ENCODE measurements at places on chromosomes 13 and 19. TPM values are rescaled to one million over a fixed set of nuclear protein-coding genes. Genes with fewer than 3 reads are reported as not detected.
A peak's percentile ranks its signal among the peaks of the same experiment; 100 is the strongest.

IL17D gene
- polyA plus RNA-seq: not detected

ZNF66 gene
- 1.3 TPM for polyA plus RNA-seq

DNA sequence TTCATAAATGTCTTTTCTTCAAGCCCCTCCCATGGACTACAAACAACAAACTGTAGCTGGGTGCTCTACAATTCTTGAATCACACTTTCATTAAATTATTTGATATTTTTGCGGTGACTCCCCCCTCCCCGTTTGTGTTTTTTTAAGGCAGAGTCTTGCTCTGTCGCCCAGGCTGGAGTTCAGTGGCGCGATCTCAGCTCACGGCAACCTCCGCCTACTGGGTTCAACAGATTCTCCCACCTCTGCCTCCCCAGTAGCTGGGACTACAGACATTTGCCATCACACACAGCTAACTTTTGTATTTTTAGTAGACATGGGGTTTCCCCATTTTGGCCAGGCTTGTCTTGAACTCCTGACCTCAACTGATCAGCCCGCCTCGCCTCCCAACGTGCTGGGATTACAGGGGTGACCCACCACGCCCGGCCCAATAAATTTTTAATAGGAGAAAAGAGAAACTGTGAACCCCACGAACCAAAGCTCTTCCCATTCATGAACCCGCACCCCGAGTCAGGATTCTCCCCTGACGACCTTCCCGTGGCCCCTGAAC, 703 bp downstream of the ZNF506 start:
- no peak for DNase-seq
- H3K27ac ChIP-seq: peak overlapping the region; percentile 86
- no peaks in the 10 kb centered on the region for H3K27me3 ChIP-seq
- peak overlapping the region; percentile 87 for H3K4me3 ChIP-seq
- H3K4me1 ChIP-seq: no peaks in the 10 kb centered on the region

OR7D2 gene
- not detected for polyA plus RNA-seq

DNA sequence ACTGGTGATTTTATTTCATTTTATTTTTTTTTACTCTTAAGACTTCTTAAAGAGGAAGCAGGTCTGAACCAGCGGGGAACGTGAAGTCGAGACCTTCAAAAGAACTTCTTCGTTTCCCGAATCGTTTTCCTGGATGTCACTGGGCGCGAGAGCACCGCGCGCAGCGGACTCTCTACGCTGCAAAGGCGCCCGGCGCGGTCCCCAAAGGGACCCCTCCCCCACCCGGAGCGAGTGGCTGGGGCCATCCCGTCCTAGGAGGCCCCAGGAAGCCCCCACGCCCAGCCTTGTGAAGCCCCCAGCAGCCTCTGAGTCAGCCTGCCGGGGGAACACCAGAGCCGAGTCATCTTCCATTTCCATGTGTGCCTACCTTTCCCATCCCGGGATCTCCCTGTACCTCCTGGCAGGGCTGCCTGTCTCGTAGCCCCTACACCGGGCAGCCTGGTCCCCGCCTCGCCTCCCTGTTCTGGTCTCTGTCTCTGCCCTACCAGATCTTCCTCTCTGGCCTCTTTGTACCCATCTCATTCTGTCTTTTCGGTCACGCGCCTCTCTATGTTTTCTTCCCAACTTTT, 608 bp downstream of the CD70 start:
- DNase-seq: peak; percentile 60
- H3K27ac ChIP-seq: no peak overlapping the region
- H3K27me3 ChIP-seq: peaks cover 56% of the 10 kb centered on the region
- H3K36me3 ChIP-seq: no peaks in the 10 kb centered on the region

DNA sequence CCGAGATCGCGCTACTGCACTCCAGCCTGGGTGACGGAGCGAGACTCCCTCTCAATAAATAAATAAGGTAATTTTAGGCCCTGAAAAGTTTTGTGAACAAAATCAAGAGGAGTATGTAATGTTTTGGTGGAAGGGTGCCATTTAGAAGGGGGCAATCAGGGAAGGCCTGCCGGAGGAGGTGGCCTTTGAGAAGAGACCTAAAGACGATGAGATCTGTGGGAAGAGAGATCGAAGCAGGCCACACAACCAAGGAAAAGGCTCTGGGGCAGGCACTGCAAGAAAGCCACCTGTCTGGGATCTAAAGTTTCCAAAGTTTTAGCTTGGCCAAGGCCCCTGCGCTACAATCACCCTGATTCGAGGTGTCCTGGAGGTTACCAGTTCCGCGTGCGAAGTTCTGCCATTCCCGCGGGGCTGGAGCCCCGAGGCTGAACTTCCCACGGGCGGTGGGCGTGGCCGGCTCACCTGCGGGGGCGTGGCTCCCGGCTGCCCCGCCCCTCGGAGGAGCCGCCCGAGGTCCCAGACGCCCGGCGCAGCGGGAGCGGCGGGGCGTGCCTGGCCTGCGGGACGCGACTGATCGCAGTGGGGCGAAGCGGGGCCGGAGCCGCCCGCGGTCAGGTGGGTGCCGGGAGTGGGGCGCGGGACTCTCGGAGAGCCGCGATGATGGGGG, at the start of gene KLC3:
Gene KLC3, plus strand, starts transcription at position 519 of the 667 bp plus-strand sequence. CDS start 4,792 bp downstream, outside the sequence.
- H3K4me3 ChIP-seq: no peak within 1 kb of the TSS
- no peak for DNase-seq
- H3K4me1 ChIP-seq: peaks cover 11% of the 10 kb centered on the region
- H3K27ac ChIP-seq: no peak within 1 kb of the TSS
- peaks cover 4% of the 10 kb centered on the region for H3K27me3 ChIP-seq
- no peaks in the 10 kb centered on the region for H3K36me3 ChIP-seq

GIPC3 gene
- not detected for polyA plus RNA-seq

WASF3 gene
- not detected for polyA plus RNA-seq

DNA sequence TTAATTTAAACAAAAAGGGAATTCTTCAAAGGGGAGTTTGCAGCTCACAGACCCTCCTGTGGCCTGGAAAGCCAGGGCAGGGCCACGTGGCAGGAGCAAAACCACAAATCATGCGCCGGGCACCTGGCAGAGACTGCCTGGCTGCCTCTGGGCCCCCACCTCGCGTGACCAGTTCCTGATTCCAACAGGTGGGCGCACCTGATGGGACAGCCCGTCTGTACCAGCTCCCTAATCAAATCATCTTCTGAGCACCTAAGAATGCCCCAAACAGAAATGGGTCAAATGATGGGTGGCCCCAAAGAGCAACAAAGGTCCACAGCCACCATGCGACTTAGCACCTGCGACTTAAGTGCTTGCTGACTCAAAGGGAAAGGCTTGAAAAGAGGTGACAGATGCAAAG, 9.2 kb downstream of the TMTC4 start:
- DNase-seq: no peak
- H3K36me3 ChIP-seq: peaks cover 74% of the 10 kb centered on the region

GRCh38 chr19:49565261-49565660, 15.1 kb downstream of the NOSIP start:
- H3K27me3 ChIP-seq: no peaks in the 10 kb centered on the region
- H3K36me3 ChIP-seq: peaks cover 13% of the 10 kb centered on the region
- H3K27ac ChIP-seq: no peak overlapping the region

TEX101 gene
- polyA plus RNA-seq: not detected

SELENOV gene
- not detected for polyA plus RNA-seq

DKKL1 gene
- not detected for polyA plus RNA-seq

DNA sequence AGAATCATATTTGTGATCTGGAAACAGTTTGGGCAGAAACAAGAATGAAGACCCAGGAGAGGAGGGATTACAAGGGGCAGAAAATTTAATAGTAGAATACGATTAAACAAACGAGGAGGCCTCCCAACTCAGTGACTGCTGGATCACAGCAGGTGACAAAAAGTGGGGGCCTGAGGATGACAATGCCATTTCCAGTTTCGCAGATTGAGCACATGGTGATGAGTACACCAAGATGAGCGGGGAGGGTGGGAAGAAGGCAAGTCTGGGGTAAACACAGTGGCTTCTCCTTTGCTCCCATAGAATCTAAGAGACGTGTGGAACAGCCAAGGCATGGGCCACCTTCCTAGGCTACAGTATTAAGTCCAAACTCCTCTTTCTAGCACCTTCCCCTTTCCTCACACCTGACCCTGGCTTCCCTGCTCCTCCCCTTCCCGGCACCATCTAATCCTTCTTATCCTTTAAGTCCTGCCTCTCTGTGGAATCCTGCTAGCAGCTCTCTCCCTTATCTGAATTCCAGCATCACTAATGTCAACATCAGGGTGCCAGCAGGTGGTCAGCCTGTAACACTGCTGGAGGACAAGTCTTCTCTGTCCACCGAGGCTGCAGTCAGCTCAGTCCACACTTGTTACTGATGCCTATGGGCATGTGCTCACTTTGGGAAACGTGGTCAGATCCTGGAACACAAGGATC, 13.5 kb downstream of the ATP7B start:
- no peak overlapping the region for H3K27ac ChIP-seq
- no peaks in the 10 kb centered on the region for H3K36me3 ChIP-seq
- H3K4me1 ChIP-seq: peaks cover 10% of the 10 kb centered on the region
- no peak overlapping the region for H3K4me3 ChIP-seq
- no peak for DNase-seq
- H3K27me3 ChIP-seq: no peaks in the 10 kb centered on the region

DNA sequence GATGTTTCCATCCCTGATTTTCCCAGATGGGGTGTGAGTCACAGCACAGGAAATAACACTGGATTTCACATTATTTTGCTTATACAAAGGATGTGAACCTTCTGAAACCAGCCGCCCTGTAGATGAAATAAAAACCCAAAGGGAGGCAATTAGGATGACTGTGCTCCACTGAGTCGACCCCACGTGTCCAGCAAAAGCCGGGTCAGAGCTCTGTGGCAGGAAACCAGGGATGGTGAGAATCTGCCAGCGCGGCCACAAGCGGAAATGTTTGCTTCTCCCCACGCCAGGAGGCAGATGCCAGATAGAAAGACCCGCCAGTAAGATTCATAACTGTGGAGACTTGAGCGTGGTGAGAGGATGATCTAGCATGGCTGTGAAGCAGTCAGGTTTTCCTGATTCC, 764.4 kb downstream of the LIG4 start:
- no peak overlapping the region for H3K4me3 ChIP-seq
- no peaks in the 10 kb centered on the region for H3K4me1 ChIP-seq
- no peak overlapping the region for H3K27ac ChIP-seq

GRCh38 chr19:16969135-16969534, 57.5 kb downstream of the CPAMD8 start:
- DNase-seq: peak; percentile 73
- H3K4me3 ChIP-seq: no peak overlapping the region
- peaks cover 8% of the 10 kb centered on the region for H3K4me1 ChIP-seq
- no peaks in the 10 kb centered on the region for H3K36me3 ChIP-seq

DNA sequence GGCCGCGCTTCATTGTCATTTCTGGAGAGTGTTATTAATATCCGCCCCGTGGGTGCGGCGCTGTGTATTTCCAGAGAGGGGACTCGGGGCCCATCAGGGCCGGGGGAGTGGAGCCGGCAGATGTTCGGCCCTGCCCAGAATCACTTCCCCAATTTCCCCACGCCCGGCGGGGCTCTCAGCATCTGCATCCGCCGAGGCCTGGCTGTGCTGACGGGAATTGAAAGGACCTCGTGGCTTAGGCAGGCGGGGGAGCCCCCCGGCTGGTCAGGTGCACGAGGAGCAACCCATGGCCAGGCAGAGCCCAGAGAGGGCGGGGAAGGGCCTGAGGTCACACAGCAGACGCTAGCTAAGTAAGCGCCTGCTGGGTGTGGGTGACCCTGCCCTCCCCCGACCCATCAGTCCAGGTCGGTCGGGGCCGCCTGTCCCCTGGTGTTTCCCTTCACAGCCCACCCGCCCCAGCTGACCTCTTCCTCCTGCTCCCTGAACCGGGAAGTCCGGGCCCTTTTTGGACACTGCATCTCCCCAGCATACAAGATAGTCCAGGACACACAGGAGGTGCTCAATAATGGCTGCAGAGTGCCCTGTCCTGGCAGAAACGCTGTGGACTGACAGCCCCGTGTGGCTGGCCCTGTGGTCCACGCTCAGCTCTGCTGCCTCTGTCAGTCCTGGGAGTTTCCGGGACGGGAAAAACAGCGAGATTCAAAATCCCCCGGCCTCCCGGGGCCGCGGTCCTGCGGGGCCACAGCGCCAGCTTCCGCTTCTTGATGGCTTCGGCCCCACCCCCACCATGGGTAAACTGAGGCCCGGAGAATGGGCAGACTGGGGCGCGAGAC, 22.1 kb downstream of the ARID3A start:
- H3K36me3 ChIP-seq: peaks cover 14% of the 10 kb centered on the region
- H3K27me3 ChIP-seq: no peaks in the 10 kb centered on the region
- H3K27ac ChIP-seq: peak overlapping the region; percentile 70
- DNase-seq: peak; percentile 96
- H3K4me3 ChIP-seq: no peak overlapping the region

GRCh38 chr19:46766569-46767317, 20.5 kb upstream of the STRN4 start:
- H3K4me1 ChIP-seq: no peaks in the 10 kb centered on the region
- no peak overlapping the region for H3K4me3 ChIP-seq
- peak; percentile 63 for DNase-seq

SIX5 gene
- not detected for polyA plus RNA-seq

DNA sequence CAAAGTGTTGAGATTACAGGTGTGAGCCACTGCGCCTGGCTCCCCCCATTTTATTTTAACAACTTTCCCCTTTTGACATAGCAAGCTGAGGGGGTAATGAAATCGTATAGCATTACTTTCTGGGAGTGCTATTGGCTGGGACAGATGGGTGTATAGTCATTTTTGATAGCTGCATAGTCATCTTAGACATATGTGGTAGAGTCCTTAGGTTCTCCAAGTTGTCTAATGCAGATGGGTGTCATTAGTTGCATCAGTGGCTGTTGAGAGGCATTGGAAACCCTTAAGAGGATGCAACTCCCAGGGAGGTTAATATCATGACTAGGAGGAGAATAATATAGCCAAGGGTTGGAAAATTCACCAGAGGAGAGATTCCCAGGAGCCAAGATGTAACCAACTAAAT, 28.6 kb upstream of the PNMA8B start:
- no peaks in the 10 kb centered on the region for H3K27me3 ChIP-seq
- no peak overlapping the region for H3K4me3 ChIP-seq
- no peak for DNase-seq
- no peak overlapping the region for H3K27ac ChIP-seq

DNA sequence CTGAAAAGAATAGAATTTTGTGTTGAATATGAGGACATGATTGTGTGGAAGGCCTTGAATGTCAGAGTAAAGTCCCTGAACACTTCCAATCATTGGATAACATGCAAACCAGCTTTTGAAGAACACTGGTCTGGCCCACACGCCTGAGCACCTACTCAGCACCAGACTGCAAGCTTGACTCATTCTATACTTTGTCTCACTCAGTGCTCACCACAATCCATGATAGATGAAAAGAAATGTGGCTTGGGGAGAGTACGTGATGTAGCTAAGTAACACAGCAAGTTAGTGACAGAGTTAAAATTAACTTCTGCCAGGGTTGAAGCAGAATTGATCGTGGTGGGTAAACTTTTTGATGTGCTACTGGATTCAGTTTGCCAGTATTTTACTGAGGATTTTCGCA, 12.0 kb downstream of the DLEU7 start:
- no peak overlapping the region for H3K4me3 ChIP-seq
- no peaks in the 10 kb centered on the region for H3K27me3 ChIP-seq
- no peak overlapping the region for H3K27ac ChIP-seq
- H3K36me3 ChIP-seq: no peaks in the 10 kb centered on the region
- no peak for DNase-seq

TEX29 gene
- polyA plus RNA-seq: 0.29 TPM

All from CD14-positive monocyte (primary cell).